ENCODE measurements at places on chromosomes 5 and 9.

DNA sequence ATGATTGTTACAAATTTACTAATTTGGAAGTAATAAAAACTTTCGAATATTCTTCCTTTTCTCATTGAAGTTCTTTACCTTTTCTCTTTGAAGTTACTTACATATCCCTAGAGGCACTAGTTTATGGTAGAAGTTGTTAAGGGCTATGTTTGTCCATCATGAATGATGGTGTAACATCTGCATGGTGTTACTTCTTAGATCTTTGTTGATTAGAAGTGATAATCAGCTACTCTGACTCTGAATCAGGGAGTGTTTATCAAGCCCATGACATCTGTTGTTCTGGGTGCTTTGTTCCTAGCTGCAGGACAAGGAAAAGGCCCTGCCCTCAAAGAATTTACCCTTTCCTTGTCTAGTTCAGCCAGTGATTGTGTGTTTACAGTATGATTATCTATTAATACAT is 32.9 kb downstream of the MAP3K1 start:
- DNase-seq, result no peak

- DNase-seq, result no peak
Observed at GRCh38 chr5:163595932-163596607, 90.7 kb downstream of the MAT2B start.

DNA sequence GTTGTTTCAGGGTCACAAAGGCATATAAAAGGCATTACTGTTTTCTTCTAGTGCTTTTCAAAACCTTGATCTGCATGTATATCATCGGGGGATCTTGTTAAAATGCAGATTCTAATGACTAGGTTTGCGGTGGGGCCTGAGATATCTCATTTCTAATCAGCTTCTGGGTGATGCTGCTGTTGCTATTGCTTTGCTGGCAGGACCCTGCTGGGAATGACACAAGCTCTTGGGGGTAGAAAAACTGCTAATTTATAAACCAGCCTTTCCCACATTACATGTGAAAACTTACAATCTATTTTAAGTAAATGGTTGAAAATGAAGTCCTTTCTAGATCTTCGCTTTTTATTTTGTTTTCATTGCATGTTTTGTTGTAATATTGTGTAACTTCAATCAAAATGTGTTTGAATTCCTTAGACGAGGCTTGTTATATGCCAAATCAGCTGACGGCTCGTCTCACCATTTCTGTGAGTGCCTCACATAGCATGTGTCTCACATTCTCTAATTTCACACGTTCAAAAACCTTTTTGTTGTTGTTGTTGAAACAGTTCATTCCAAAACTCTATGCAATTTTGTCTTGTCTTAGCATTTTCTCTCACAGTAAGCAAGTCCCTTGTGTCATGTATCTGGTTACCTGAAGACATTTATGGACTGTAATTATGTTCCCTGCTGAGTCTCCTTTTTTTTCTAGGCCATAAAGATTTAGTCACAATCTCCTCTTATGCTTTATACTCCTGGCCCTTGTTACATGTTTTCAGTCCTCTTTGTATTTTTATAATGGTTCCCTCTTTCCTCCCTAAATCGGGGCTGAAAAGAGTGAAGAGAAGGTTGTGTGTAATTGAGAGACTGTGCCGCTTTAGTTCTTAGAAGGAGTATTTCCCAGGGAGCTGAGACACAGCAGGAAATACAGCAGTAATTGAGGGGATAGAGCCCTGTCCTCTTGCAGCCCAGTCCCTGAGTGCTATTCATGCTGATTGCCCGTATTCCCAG is 521.0 kb upstream of the SEMA6A start:
- DNase-seq, result no peak

DNA sequence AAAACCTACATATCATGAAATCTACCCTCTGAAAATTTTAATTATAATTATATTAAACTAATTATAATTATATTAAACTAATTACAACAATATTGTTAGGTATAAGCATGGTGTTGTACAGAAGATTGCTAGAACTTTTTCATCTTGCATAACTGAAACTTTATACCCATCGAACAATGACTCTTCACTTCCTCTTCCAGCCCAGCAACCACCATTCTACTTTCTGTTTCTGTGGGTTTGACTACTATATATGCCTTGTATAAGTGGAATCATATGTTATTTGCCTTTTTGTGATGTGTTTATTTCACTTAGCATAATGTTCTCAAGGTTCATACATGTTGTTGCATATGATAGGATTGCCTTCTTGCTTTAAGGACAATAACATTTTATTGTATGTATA is 274.2 kb upstream of the CCNH start:
- DNase-seq, result no peak

DNA sequence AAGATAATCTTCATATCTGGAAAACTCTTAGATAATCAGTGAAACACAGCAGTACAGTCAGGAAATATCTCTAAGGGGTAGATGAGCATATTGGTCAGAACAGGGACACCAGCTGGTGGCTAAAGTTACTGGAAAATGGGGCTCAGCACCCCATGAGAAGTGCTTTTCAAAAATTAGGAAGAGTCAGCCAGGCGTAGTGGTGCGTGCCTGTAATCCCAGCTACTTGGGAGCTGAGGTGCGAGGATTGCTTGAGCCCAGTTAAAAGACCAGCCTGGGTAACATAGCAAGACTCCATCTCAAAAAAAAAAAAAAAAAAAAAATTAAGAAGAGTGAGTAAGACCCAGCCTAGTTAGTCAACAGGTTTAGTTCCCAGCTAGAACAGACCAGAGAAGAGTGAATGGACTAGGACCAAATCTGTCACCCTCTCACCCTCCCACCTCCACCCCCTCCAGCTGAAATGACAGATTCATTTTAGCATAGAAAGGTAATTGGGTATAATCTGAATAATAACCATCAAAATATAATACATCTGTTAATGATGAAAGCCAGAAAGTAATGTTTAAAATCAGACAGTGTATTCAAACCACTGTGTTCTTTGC is 120.9 kb downstream of the CDC42SE2 start:
- DNase-seq, result no peak

GRCh38 chr9:88892724-88893123 is 98.5 kb upstream of the S1PR3 start:
- DNase-seq, result no peak

GRCh38 chr9:125437771-125438221 is 176.2 kb downstream of the GAPVD1 start:
- DNase-seq, result no peak

- DNase-seq, result no peak
Observed at GRCh38 chr9:86679909-86680308, 267.4 kb downstream of the GAS1 start.

DNA sequence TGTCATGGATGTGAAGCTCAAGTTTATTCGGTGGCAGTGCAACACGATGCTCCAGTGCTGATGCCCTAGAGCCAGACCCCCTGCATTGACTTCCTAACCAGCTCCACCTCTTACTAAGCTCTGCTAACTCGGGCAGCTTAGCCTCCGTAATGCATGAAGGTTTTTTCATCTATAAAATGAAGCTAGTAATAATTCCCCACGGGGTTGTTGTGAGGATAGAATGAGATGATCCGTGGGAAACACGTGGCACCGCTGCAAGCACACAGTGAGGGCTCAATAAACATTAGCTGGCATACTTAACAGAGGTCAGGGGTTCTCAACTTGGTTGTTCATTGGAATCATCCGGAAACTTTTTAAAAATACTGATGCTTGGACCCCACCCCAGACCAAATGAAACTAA is 6.8 kb downstream of the ENC1 start:
- DNase-seq, result no peak

DNA sequence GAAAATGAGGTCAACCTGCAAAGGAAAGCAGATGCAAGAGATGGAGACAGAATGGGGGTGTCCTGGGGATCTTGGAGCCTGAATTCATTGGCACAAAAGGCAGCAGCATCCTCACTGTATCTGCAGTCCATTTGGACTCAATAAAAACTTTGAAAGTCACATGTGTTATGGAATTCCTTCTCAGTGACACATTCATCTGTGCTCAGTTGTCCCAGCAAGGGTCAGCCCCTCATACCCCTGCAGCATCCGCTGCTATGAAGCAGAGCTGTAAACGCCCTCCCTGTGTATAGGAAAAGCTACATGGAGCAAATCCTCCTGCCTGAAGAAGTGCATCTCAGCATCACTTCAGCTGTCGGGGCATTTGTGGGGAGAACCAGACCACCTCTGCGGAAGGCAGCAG is 14.5 kb upstream of the RARS1 start:
- no peak for DNase-seq

- DNase-seq, result no peak
Observed at GRCh38 chr9:133273098-133273497, 1.9 kb downstream of the ABO start.

DNA sequence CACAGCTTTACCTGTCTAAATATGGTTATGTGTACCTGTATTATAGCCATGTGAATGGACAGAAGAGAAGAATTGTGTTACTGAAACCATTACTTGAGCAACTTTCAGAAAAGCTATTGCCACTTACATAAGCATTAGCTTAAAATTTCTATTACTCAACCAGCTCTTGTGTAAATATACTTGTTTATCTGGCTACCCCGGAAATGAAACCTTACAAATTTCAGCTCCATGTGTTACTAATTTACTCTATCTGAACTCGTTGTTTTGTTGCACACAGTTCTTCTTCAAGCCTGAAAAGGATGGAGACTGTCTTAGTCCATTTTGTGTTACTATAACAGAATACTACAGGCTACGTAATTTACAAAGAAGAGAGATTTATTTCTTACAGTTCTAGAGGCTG is 22.5 kb upstream of the ADAMTSL1 start:
- no peak for DNase-seq

GRCh38 chr9:137446851-137447471 is 5.8 kb upstream of the ENTPD8 start:
- DNase-seq, result no peak

DNA sequence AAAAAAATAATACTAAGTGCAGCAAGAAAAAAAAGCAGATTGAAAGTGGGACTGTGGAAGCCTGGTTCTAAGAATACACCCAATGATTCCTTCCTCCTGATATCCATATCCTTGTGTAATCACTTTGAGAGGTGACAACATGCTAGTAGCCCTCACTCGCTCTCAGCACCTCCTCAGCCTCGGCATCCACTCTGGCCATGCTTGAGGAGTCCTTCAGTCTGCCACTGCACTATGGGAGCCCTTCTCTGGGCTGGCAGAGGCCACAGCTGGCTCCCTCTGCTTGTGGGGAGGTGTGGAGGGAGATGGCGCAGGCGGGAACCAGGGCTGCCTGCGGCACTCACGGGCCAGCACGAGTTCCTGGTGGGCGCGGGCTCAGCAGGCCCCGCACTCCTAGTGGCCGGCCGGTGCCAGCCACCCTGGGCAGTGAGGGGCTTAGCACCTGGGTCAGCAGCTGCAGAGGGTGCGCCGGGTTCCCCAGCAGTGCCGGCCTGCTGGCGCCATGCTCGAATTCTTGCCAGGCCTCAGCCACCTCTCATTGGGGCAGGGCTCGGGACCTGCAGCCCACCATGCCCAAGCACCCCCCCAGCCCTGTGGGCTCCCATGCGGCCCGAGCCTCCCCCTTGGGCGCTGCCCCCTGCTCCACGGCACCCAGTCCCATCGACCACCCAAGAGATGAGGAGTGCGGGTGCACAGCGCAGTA is 24.5 kb upstream of the SELENOP start:
- no peak for DNase-seq

GRCh38 chr9:14306672-14307660 is 7.0 kb downstream of the NFIB start:
- no peak for DNase-seq

All from OCI-LY7 (cell line).